Renal pelvis (tissue), 12 donors: ENCODE measurements at places on chromosomes 1 and 21. TPM values are rescaled to one million over a fixed set of nuclear protein-coding genes. Genes with fewer than 3 reads are reported as not detected.
A peak's percentile ranks its signal among the peaks of the same experiment; 100 is the strongest.

GRCh38 chr1:22489823-22490222 lies 38.2 kb downstream of the ZBTB40 start:
- DNase-seq: no peak

DNA sequence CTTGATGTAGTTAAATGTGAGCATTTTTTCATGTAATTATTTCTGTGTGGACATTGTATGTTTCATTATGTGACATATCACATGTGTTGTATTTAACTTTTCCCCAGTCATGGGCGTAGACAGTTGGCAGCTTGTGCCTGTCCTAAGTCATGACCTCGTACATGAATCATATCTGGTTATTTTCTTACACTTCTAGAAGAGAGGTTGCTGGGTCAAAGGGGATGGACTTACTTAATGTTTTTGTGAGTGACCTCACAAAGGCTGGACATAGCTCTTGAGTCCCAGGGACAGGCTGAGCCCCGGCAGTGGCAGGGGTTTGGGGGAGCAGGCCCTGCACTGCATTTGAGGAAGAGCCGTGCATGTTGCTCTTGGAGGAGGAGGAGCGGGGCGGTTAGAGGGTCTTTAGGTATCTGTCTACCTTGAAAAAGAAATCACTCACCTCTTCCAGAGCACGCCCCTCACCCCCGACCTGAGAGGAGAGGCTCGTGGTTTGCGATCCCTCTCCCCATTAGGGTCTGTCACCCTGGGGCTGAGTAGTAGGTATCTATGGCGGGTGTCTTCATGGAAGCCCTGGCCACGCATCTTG lies 16.4 kb downstream of the IFNGR2 start:
- no peak for DNase-seq

- DNase-seq: no peak
These were observed 139.1 kb upstream of the DPT start for GRCh38 chr1:168867941-168868634.

GRCh38 chr1:35629051-35629450 lies 12.3 kb downstream of the PSMB2 start:
- no peak for DNase-seq

GRCh38 chr1:246377625-246378153 lies 129.4 kb downstream of the SMYD3 start:
- DNase-seq: no peak

- peak; percentile 23 for DNase-seq
These were observed 618 bp upstream of the SERTAD4 start for GRCh38 chr1:210231846-210232510.

GRCh38 chr21:32455548-32455947 lies 43.0 kb downstream of the EVA1C start:
- DNase-seq: no peak

- no peak for DNase-seq
These were observed 84.9 kb downstream of the CLEC20A start for GRCh38 chr1:178411756-178412399.

DNA sequence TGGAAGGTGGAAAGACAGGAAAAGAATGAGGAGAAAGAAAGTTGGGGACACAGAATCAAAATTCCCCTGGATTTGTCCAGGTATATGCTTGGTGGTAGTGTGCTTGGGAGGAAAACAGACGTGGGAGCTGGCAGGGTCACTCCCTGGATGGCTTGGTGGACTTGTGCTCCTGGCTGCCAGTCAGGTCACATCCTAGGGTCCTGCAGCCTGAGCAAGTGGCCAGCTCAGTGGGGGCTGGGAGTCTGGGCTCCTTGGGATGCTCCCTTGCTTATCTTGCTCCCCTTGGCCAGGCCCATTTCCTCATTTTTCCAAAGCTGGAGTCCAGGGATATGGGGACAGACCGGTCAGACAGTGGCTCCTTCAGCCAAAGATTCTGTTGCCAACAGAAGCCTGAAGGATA lies 144.0 kb downstream of the CNIH3 start:
- DNase-seq: no peak

- DNase-seq: no peak
These were observed 9.8 kb downstream of the MIXL1 start for GRCh38 chr1:226233293-226233692.

The S100A7A gene
- polyA plus RNA-seq: not detected

The TMEM54 gene
- polyA plus RNA-seq: 7.4 TPM

The LRRC39 gene
- 3.3 TPM for polyA plus RNA-seq

The UBE4B gene
- polyA plus RNA-seq: 58.8 TPM

The CLIC6 gene
- polyA plus RNA-seq: 2.8 TPM

The ADORA3 gene
- 0.65 TPM for polyA plus RNA-seq
